NCI-H1092 (cell line): ENCODE measurements at places on chromosomes 16 and 17.

DNA sequence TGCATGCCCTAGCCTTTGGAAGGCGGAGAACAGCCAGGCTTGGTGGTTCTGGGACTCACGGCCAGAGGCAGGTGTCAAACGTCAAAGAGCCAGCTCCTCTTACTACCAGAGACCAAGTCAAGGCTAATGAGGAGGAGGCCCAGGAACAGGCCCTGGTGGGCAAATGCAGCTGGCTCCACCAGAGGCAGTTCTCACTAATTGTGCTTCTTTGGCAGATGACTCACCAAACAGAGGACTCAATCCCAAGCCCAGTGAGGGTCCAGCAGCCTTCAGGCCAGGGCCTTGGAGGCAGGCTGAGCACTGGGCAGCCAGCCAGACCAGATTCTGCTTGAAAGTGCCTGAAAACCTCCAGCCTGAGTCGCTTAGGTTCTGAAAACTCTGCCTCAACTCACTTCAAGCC lies 336.5 kb upstream of the CDH5 start:
- DNase-seq: no peak

GRCh38 chr17:5194346-5194745 lies 2.7 kb upstream of the ZNF594 start:
- no peak for DNase-seq

- no peak for DNase-seq
These were observed 136.2 kb upstream of the AXIN2 start for GRCh38 chr17:65697661-65698060.

- peak; percentile 42 for DNase-seq
These were observed 30.1 kb downstream of the HOXB1 start for GRCh38 chr17:48500435-48501426.

DNA sequence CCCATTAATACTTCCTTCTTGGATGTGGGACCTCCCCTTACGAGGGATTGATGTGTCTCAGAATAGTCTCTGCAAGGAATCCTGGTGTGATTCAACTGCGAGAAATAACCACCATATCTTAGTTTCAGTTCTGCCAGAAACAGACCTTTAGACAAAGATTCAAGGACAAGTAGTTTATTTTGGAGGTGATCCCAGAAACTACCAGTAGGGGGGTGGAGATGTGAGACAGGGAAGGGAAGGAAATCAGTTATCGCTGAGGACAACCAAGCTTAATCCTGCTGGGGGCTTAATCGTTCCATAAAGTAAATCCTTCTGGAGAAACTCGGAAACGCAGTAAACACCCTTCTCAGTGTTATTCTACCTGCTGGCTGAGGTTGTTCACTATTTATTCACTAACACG lies 5.0 kb upstream of the SDR42E1 start:
- no peak for DNase-seq

GRCh38 chr17:79152110-79152509 lies 77.5 kb downstream of the ENGASE start:
- DNase-seq: no peak

GRCh38 chr16:13029786-13030185 lies 128.4 kb downstream of the SHISA9 start:
- no peak for DNase-seq

- no peak for DNase-seq
These were observed 28.2 kb downstream of the ZFHX3 start for GRCh38 chr16:73019457-73020362.

- no peak for DNase-seq
These were observed 16.3 kb downstream of the SLX4 start for GRCh38 chr16:3595110-3595486.

DNA sequence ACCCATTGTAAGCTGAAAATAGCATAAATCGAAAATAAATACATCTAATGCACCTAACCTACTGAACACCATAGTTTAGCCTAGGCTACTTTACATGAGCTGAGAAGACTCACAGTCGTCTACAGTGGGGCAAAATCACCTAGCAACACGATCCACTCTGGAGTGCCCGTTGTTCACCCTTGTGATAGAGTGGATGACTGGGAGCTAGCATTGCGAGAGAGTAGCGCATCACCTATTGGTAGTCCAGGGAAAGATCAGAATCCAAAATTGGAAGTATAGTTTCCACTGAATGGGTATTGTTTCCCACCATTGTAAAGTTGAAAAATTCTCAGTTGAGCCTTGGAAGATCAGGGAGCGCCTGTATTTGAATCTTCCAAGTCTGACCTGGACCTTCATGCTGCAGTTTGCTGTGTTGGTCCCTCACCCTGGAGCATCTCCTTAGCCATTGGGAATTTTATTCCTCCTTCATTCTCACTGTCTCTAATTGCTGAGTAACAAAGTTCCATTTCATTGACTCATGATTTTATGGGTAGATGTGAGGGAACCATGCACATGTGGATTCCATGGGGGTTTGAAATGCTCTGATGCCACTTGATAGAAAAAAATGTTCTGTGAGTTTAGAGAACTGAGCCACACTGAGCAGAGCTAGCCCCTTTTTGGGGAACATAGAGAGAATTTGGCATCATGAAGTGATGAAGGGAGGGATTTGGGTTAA lies 19.6 kb downstream of the AKAP1 start:
- DNase-seq: no peak
